ENCODE measurements at places on chromosomes 7 and 10.

- peak; percentile 30 for DNase-seq
These were observed 101.4 kb downstream of the MTPAP start for GRCh38 chr10:30247704-30248103.

- DNase-seq, result no peak
These were observed 4.0 kb downstream of the SFMBT2 start for GRCh38 chr10:7406712-7407333.

- no peak for DNase-seq
These were observed 7.6 kb downstream of the ARHGAP12 start for GRCh38 chr10:31921031-31921430.

- no peak for DNase-seq
These were observed 30.2 kb upstream of the PFKP start for GRCh38 chr10:3037182-3037581.

DNA sequence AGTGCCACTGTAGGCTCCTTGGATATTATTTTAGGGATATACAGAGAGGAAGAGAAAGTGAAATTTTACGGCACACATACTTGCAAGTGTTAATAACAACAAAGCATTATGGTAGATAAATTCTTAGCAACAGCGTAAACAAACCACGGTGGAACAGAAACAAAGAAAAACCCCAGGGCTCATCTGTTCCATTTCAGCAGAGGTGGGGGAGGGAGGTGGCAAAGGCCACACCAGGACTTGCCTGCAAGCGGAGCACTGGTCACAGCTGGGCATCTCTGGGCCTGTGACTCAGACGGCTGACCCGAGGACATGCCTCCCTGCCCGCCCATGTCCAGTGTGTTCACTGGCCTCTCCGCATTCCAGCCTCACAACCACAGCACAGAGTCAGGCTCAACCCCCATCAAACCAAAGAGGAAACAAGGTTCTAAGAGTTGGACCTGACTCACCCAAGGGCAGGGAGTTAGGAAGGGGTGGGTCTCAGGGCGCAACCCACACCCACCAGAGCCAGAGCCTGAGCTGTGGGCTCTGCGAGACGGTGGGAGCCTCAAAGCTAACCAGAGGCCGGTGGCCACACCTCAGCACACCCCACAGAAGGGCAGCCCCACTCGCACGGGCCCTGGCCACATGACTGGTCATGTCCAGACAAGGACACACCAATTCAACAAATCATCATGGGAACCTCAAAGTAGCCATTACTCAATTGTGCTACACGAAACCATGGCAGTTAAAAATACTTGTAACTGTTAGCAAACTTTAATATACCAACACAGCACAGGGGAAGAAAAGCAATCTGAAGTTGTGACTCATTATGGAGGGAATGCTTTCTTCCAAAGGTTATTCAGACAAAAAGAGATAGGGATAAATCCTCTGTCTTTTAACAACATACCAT is 10.7 kb downstream of the ESYT2 start:
- DNase-seq, result peak; percentile 87

DNA sequence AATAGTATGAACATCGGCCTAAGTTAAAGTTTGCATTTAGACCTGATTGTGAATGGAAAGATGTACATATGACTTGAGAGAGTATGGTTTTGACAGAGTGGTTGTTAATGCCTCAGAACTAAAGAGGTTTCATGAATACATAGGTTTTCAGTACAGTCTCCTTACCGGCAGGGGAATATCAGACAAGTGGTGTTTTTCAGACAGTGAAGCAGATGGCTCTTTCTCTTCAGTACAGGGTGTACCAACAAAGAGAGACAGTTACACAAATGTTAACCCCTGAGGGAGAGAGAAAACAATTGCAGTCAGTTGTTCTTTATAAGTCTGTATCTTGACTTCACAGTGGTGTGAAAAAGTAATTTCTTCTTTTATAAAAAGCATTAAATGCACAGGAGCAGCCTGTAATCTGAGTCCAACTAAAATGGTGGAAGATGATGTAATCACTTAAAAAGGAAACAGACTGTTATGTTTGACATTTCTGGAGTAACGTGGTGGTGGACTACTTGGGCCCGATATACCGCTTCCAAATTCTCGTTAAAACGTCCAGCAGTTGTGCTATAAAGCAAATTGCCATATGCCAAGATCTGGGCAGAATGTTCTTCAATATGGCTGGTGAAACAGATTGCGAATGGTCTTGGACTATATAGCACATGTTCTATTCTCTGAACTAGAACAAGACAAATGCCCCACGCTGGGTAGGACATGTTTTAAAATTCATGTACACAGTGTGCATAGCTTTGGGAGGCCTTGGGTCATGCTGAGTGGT is 69.2 kb downstream of the SDK1 start:
- DNase-seq, result no peak

DNA sequence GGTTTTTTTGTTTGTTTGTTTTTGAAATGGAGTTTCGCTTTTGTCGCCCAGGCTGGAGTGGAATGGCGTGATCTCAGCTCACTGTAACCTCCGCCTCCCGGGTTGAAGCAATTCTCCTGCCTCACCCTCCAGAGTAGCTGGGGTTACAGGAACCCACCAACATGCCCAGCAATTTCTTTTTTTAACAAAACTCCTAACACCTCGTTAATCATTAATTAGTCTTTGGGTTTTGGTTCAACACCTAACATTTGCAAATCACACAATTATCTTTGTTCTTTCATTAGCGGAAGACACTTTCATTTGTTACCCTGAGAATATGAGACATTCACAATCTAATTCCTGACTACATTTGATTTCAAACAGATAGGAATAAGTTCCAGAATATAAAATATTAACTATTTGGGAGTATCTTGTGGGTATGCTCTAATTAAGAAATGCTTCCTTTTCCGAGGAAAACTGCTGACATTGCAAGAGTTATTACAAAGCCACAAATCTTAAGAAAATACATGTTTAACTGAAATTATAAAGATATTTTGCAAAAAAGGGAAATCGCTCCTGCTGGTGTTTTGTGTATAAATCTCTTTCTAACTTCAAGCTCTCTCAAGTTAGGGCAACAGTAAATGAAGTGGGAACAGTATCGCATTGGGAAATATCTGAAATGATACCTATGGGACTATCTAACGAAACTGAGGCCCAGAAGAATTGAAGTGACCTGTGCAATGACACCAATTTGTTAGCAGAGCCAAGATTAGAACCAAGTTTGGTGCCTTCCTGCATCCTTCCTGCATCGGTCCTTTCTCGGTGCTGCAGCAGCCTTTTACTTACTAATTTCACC is 1.2 kb upstream of the LSM8 start:
- DNase-seq, result no peak

DNA sequence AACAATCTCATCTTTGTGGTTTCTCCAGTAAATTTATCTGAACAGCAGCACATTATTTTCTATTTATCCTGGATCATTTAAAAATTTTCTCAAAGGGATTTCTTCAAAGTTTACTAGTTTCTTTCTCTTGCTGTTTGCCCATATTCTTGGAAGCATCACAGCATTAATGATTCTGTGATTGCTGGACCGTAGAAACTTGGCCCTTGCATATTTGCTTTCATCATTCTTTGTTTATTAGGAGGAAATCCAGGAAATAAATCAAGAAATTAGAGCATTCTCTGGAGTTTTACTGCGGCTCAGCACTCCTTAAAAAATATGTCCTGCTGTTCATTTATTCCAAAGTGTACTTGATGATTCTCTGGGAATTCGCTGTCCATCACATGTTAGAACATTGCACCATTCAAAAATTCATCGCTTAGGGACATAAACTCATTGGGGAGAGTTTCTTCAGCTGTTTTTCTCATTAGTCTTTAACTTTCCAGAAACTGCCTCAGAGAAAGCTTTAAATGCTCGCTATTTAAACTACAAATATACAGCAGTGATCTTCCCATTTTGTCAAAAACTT is 264.0 kb upstream of the CDC14C start:
- no peak for DNase-seq

All from activated CD8-positive, alpha-beta T cell treated with anti-CD3 and anti-CD28 coated beads, Interleukin-2, amount 10 ng/mL, durations not matched to agents 7 days and 5 days (primary cell).